NCI-H526 (cell line): ENCODE measurements at places on chromosomes 6 and 20.

GRCh38 chr6:156657296-156657695 lies 119.9 kb upstream of the ARID1B start:
- DNase-seq, result no peak

DNA sequence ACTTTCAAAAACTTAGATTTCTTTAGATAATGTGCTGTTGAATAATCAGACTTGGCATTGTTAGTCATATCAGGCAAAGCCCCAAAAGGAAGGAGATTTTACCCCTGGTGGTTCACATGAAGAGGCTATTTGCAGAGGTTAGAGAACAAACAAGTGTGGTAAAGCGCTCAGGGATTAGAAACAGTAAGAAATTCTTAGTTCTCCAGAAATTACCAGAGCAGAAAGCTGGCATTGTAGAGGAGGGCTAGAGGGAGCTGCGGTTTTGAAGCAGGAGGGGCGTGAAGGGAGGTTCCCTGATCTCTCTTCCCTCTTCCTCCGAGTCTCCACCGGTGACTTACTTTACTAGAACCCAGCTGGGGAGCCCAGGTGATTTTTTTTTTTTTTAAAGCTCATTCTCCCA lies 10.2 kb downstream of the MYO6 start:
- no peak for DNase-seq

DNA sequence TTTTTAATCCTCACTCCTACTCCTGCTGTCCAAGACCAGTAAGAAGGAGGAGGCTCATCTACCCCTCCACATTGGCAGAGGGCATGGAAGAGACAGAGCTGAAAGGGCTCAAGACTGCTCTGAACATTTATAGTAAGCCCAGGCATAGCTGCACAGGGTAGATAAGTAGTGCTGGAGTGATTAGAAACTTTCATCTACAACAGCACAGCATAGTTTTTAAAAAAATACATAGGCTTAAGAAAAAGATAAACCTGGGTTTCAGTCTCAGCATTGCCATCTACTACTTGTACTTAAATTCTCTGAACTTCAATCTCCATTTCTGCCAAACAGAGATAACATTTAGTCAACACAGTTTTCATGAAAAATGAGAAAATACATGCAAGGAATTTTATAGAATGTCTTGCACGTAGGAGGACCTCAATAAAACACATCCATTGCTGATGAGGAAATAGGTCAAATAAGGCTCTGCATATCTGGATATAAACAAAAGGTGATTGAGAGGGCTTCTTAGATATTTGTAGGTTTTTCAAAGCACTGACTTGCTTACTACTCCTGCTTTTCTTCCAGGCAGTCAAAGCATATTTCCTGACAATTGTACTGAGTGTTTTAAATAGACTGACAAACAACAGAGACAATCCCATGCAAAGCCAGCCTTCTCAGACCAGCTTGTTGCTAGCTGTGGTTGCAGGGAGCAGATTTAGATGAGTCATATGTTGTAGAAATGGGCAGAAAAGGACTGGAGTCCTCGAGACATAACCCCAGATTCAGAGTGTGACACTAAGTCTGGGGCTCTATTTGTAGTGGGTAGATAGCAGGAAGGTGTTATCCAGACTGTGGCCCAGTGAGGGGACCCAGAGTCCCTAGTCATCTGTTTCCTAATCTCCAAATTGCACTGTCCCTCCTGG lies 107.4 kb upstream of the TAB2 start:
- DNase-seq, result no peak

DNA sequence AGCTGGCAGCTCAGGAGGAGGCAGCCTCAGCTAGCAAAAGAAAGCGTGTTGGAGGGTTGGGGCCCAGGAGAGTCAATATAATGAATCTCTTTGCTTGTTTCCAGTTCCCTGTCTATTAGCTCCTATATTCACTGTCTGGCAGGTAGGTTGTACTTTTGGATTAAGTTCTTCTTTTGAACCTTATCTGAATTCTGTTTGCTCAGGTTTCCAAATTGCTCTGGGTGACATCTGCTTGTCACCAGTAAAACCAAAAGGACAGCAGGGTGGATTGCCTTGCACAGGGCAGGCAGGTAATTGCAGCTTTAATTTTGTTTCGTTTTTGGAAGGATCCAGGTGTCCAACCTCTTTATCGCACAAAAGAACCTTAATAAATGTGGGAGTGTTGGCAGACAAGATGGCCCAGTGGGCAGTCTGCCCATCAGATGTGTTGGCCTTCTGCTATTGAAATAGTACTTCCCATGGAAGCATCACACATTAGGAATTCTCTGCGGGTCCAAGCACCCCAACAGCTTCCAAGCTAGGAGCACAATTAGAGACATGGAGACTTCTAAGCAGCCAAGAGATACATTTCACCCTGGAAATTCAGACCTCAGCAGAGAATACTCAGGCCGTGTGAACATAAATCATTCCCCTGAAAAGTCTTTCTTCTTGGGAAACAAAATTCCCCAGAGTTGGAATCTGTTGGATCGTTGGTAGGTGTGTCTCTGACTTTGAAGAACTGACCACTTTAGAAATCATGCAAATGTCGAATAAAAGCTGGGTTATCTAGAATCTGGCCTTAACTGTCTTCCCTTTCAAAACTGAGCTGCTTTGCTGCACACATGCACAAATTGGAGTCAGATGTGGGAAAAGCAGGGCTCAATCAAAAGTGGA lies 286.9 kb upstream of the BMP2 start:
- no peak for DNase-seq

GRCh38 chr6:33771146-33772081 lies 17.5 kb downstream of the LEMD2 start:
- peak; percentile 94 for DNase-seq
